IMR-90 (cell line): ENCODE measurements at places on chromosomes 4 and X. TPM values are rescaled to one million over a fixed set of nuclear protein-coding genes. Genes with fewer than 3 reads are reported as not detected.

DNA sequence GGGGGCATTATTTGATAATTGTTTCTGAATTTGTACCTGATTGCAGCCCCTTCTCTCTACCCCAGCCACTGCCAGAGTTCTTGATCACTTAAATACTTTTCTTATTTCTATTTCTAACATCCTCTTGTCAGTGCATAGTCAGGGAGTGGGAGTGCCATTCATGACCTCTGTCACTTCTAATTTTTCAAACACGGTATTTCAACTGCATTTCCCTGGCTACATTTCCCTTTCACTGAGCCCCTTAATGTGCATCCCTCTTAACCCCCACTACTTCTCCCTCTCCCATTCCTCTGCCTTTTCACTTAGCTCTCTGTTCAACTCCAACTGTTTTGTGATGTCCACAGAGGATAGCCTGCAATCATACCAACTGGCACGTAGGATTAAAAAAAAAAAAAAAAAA is 128.3 kb upstream of the NAP1L5 start:
- no peak for DNase-seq

Gene RHOH
- polyA plus RNA-seq = not detected in 2 replicates

Gene OCIAD2
- 21.4 and 26.3 TPM in 2 replicates for polyA plus RNA-seq

Gene AKAP14
- not detected in 2 replicates for polyA plus RNA-seq

DNA sequence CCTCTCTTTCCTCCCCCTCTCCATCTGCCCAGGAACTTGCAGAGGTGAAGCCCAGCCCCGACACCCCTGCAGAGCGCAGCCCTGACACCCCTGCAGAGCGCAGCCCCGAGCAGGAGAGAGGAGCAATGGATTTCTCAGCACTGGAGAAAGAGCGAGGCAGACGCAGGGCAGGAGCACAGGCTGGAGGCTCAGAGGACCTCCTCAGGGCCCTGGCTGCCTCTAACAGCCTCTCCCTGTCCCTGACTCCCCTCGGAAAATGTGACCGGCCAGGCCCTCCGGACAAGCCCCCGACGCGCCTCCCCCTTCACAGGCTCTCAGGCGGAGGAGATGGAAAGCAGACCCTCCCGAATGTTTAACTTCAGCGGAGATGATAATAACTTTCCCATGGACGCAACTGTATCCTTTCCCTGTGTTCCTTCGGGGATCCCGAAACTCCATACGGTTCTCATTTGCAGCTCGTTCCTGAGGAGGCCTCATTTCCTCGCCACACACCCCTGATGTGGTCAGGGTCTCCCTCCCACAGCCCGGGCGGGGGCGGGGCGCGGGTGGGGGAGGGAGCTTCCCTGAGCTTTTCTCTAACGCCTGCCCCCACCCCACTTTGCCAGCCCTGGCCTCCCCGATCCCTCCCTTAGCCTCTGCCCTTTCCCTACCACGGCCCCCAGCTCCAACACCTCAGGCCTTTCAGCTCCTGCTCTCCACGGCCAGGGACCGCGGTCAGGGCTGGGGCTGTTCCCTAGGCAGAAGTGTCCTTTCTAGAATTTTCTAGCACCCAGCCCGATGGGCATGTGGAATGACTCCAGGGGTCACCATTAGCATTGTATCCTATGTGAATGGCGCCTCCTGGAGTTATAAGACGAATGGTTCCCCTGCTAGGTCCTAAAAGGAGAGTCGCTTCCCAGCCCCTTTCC is 201.1 kb upstream of the BCOR start:
- DNase-seq = no peak

GRCh38 chrX:2696698-2697215 is 5.7 kb downstream of the CD99 start:
- DNase-seq = peak; percentile 90

Gene DCHS2
- not detected in 2 replicates for polyA plus RNA-seq

DNA sequence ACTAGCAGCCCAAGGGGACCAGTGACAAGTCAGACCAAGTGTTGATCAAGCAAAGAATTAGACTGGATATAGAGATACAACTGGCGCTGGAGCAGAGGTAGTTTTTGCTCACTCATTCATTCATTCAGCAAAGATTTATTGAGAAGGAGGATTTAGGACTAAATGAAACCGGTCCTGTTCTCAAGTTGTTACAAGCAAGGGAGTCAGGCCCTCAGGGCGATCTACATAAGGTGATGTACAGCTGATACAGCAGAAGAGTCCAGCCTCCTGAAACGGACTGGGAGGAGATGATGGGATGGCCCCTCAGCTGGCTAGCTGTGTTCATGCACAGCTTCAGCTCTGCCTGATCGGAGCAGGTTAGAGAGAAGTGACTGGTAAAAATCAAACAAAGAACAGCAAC is 242.4 kb downstream of the FBXW7 start:
- DNase-seq = no peak

DNA sequence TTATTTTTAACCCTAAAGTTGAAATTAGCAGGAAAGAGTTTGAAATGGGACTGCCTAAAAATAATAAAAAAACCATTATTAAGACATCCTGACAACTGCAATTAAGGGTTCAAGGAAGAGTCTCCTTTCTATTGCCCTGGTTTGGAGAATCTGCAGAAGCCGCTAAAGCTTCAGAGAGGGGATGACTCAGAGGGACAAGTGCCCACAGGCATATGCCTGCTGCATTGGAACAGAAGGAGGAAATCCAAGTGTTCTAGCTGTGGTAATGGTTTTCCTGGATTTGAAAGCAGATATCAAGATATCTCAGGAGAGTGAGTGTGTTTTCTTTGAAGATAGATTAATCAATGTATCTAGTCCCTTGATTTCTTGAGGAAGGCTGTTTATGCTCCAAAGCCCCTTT is 235.1 kb upstream of the TAPT1 start:
- no peak for DNase-seq

Gene GJB1
- not detected in 2 replicates for polyA plus RNA-seq

GRCh38 chr4:68465058-68465457 is 17.8 kb downstream of the TMPRSS11E start:
- no peak for DNase-seq

DNA sequence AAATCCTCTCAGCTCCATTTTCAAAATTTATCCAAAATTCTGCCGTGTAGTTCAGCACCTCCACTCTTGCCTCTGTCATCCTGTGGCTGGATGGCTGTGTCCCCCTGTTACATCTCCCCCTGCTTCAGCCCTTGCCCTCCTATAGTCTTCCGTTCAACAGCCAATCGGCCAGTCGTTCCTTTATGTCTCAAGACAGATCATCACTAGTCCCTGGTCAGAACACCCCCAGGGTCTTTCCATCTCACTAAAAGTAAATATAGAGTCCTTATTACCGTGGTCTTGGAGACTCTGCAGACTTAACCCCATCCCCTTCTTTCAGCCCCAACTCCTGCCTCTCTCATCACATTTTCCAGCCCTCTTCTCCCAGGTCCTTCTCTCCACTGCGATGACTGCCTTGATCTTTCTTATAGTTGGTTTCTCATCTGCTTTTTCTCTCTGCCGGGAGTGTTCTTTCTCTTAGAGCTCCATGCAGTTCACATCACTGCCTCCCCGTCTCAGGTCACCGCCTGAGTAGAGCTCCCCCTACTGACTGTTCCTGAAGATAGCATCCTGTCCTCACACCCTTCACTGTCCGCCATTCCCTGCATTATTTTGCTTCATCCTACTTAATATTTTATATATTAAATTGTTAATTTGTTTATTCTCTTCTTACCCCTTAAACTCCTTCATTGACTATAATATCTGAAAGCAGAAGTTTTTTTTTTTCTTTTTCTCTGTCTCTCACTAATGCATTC is 736.9 kb upstream of the MAGEB2 start:
- DNase-seq = peak; percentile 26

Gene GIMD1
- 0.07 TPM in 1 of 2 replicates, not detected in the other for polyA plus RNA-seq

- DNase-seq = peak; percentile 56
Observed at GRCh38 chr4:67744561-67745283, 9.5 kb downstream of the GNRHR start.

GRCh38 chrX:35890699-35891098 is 28.8 kb upstream of the CFAP47 start:
- DNase-seq = peak; percentile 11

Gene STPG2
- polyA plus RNA-seq = not detected in 2 replicates

Gene CXCL11
- polyA plus RNA-seq = not detected in 2 replicates

Gene MND1
- 2.3 and 3.5 TPM in 2 replicates for polyA plus RNA-seq

DNA sequence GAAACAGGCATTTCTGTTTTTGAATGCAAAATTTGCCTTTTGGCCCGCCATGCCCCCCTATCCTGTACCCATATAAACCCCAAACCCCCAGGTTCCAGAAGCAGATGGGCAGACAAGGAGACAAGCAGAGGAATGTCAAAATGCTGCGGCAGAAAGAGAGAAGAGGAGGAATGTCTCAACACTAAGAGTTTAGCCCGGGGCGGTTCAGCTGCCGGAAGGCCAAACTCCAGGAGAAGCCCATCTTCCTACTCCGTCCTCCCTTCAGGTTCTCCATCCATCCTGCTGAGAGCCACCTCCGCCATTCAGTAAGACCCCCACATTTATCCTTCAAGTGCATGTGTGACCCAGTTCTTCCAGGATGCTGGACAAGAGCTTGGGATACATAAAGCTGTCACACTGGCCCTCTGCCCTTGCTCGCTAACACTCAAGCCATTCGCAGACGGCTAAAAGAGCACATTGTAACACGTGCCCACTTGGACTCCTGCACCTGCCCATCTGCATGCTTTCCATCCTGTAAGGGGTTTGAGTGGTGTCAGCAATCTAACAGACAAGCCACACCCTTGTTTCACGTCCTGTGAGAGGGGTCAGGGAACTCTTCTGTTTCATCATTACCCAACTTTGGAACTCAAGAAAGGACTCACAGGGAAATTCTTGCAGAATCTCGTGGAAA is 31.3 kb downstream of the TLR10 start:
- no peak for DNase-seq

DNA sequence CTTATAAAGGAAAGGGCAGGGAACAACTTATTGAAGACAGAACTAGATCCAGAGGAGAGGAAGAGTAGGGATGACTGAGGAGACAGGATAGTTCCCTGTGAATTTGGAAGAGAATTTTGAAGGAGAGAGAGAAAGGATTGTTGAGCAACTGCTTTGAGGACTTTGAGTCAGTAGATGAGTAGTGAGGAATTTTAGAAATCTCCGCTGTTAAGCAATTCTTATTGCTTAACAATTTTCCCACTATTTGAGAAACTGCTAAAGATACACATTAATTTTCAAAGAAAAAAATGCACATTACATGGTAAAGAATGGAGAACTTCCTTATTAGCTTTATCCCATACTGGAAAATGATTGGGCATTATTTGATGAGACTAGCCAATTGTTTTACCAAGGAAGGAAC is 116.3 kb upstream of the NRK start:
- DNase-seq = no peak

- peak; percentile 0 for DNase-seq
Observed at GRCh38 chrX:142036116-142036515, 132.4 kb downstream of the MAGEC1 start.

GRCh38 chrX:109886122-109886761 is 116.7 kb upstream of the TMEM164 start:
- DNase-seq = peak; percentile 63

Gene BCOR
- polyA plus RNA-seq = 7.9 and 9.0 TPM in 2 replicates

DNA sequence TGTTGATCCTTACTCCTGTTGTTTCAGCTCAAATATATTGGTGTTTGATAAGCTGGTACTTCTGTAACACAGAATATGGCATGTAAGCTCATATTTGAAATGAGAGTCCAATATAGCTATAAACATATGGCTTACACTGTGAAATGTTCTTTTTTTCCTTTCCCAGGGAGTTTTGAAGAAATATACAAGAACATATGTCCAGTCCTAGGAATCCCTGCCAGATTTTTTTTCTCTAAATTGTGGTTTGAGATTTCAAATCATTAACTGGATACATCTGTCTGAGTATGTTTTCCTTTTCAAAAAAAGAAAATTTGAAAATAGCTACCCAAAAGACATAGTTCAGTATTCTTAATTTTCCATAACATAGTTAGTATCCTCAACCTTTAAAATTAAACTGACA is 60.2 kb downstream of the HMGB2 start:
- peak; percentile 67 for DNase-seq

- peak; percentile 41 for DNase-seq
Observed at GRCh38 chrX:140817943-140818342, 108.4 kb downstream of the LINC00632 start.
